ENCODE measurements at places on chromosomes 4 and X.

DNA sequence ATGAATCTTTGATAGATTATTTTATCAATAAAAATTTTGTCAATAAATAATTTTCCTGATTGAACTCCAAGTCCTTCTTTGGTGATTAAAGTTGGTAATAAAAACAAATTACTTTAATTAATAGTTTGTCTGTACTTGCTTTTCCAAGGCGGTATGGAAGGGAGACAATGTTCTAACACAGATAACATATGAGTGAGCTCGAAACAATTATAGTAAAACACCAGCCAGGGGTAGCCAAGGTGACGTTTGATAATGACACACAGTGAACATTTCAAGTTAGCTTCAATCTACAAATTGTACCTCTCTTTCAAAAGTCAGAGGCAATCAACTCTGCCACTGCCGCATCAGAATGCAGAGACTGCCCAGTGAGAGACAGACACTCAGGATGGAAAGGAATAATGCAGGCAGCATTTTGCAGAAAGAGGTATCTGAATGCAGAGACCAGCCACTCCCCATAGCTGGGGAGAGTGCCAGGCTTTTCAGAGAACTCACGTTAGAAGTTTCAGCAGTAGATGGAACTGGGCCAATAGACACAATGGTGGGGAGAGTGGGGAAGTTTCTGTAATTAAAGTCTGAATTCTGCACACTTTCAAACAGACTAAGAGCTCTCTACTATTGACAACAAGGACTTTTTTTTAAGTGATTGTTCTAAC is 18.1 kb upstream of the ATOH1 start:
- no peak for DNase-seq

DNA sequence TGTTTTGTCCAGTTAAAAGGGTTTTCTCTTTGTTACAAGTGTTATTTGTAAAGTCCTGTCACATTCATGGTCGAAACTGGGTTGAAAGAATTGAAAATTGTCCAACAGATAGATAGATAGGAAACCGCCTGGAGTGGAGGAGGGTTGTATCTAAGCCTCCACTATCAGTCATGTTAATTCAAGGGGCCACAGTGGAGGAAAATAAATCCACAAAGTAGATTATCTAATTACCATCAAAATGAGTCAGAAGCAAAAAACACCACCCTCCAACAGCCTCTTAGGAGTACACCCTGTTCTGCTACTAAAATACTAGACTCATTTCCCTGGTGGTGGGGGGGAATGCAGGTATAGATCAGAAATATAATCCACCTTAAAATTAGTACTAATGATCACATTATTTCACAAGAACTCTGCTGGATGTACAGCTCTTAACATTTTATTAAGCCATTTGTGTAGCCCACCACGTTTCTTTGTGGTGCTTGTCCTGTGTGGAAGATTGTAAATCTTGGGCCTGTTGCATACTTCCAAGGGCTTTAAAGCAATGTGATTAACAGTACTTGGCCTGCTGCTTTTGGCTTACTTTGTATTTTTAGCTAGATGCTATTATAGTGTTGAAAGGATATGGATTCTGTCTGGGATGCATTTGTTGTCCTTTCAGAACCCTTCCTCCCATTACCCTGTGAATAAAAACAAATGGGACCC is 26.8 kb downstream of the RBBP7 start:
- no peak for DNase-seq

DNA sequence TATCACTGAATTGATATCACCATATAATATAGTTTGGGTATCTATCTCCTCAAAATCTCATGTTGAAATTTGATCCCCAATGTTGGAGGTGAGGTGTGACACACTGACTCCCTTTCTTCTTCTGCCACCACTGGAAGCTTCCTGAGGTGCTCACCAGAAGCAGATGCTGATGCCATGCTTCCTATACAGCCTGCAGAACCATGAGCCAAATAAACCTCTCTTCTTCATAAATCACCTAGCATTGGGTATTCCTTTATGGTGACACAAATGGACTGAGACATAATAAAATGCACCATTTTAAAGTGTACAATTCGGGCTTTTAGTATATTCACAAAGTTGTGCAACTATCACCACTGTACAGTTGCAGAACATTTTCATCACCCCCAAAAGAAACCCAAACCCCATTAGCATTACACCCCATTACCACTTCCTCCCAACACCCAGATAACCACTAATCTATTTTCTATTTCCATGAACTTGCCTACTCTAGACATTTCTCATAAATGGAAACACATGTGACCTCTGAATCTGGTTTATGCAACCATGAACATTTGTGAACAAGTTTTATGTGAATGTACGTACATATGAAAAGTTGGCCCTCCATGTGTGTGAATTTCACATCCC is 148.9 kb downstream of the OPHN1 start:
- no peak for DNase-seq

- no peak for DNase-seq
Measured at GRCh38 chr4:55079451-55080173, 45.8 kb downstream of the KDR start.

GRCh38 chrX:74493806-74494205 is 72.5 kb downstream of the SLC16A2 start:
- no peak for DNase-seq

DNA sequence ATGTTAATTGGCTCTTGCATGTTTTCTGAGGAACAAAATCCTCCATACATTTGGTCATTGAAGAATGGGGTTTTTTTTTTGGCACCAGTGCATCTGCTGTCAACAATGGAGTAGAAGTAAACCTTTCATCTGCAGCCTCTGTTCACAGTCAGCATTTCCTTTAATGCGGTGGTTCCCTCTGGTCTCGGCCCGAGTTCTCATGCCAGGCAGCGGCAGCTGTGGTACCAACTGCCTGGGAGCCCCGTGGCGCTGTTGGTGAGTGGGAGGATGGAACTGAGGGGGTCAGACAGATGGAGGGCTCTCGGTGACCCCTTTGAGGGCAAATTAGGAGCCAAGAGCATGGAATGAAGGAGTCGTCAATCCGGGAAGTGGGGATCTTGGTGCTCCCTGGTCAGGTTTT is 114.7 kb downstream of the AFF1 start:
- DNase-seq = no peak

GRCh38 chr4:1801286-1801958 is 8.3 kb downstream of the FGFR3 start:
- no peak for DNase-seq

DNA sequence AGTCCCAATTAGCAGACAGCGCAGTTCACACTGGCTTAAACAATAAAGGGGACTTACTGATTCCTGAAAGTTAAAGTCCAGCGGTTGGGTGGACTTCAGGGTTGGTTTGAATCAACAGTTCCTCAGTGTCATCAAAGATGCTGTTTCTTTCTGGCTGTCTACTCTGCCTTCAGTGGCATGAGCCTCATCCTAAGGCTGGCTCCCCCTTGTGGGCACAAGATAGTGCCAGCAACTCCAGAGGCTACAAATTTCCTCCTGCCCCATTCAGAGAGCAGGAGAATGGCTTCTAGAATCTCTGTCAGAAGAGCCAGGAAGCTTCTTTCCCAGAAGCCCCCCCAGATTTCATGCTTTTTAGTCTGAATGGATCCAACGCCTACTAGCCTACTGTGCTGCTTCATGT is 82.4 kb upstream of the MTM1 start:
- DNase-seq = no peak

DNA sequence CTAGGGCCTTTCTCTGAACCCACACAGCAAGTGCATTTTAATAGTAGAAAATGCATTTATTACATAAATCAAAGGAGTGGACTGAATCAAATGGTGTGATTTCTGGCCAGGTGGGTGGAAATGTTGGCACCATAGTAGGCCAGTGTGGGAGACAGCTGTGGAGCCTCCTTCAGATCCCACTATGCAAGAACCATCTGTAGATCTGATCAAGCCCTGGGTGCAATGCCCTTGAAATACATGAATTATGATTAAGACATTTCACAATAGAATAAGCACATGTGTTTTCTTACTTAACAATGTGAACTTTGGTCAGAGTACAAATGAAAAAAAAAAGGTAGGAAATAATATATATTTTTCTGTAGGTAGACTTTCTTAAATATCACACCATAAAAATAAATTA is 204.3 kb downstream of the PCDH7 start:
- DNase-seq = no peak

DNA sequence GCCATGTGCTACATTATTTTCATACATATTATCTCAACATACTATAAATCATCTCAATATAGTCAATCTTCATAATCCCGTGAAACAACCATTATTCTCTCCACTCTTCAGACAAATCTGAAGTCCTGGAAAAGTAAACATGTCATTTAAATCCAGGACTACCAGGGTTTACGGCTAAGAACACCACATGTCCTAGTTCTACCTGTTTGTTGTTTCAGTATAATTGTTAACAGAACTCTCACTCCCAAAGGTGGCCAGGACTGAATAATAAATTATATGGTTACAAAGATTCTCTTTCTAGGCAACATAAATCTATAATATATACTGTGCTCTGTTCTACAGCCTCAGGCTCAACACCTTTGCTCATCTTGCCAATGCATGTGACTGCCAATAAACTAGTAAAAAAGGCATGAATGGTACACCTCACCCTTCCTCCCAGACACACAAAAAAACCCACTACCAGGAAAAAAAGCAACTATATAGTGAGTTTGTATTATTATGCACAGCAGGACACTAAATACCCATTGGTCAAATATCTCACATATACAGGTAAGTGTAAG is 20.1 kb downstream of the EIF4E start:
- no peak for DNase-seq

- DNase-seq = no peak
Measured at GRCh38 chr4:74624351-74625151, 169.8 kb downstream of the BTC start.

- no peak for DNase-seq
Measured at GRCh38 chr4:90027565-90027964, 99.6 kb upstream of the CCSER1 start.

DNA sequence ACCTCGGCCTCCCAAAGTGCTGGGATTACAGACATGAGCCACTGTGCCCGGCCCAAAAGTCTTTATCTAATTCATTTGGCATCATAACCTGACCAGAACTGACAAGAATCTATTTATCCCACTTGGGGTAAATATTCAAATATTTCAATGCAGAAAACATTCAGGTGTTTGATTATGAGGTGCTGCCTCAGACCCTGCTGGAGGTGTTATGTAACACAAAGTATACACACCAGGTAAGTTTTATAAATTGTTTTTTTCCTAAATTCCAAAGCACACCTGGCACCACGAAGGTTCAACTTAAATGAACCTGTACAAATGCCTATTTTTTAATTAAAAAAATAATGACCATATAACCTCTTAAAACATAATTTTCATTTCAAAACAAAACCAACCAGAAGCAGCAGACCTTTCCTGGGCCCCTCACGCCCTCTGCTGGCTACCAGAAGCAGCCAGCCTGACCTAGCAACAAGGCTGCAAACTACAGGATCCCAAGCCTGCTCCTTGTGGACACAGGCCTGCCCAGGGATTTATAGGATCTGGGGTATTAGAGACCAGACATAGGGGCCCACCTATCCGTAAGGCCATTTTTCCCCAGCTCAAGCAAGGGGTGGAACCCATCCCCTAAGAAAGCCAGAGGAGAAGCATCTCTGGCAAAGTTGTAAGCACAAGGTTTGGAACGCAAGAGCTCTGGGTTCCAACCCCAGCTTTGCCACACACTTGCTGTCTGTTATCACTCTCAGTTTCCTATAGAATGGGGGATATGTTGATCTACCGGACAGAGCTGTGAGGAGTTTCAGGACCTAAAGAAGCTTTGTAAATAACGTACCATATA is 11.7 kb downstream of the OTUD5 start:
- DNase-seq = no peak

DNA sequence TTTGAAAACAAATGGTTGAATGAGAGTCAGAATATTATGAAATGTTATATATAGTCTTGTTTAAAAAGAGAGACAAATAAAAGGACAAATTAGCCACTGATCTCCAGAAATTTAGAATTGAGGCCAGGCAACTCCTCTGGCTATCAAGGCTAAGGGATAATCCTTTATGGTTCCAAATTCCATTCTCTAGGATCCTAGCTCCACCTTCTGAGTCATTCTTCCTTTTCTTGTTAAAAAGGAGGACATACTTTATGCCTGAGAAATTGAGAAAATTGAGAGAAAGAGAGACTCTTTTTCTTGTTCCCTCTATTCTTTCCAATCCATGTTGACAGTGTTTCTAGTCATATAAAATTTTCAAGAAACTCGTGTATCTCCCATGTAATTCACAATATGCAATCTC is 1299.5 kb downstream of the FSTL5 start:
- DNase-seq = no peak

GRCh38 chr4:138916763-138917162 is 98.8 kb upstream of the NOCT start:
- no peak for DNase-seq

DNA sequence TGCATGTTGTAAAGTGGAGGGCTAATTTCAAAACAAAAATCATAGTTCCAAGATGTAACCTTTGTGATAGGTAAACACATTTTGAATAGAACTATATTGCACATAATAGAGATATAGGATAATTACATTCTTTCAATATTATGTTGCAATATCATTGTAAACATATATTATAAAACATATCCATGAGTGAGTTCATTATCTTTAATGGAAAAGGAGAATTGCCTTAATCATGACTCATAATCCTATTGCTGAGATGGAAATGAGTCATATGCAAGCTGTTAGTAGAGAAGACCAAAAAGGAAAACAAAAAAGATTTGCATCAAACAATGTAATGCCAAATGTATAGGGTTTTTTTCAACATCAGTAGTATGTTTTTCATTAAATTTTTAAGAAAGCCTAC is 73.7 kb upstream of the WDR44 start:
- no peak for DNase-seq

GRCh38 chr4:48247142-48247877 is 22.3 kb downstream of the TEC start:
- no peak for DNase-seq

DNA sequence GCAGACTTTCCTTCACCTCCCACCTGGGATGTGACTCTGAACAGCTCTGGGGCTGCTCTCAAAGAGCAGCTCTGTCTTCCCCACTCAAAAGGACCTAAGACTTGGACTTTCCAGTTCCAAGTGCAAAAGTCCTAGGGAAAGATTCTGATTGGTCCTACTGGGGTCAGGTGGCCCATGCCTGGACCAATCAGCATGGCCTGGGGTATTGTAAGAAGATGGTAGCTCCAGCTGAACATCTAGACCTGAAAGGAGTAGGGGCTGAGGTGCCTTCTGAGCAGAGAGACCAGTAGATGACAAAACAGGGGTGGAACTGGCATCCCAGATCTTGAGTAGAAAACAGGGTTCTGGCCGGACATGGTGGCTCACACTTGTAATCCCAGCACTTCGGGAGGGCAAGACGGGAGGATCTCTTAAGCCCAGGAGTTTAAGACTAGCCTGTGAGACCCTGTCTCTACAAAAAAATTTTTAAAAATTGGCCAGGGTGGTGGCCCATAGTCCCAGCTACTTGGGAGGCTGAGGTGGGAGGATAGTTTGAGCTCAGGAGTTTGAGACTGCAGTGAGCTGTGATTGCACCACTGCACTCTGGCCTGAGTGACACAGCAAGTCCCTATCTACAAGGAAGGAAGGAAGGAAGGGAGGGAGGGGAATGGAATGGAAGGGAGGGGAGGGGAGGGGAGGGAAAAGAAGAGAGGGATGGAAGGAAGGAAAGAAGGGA is 27.4 kb upstream of the MRFAP1 start:
- DNase-seq = no peak

Measured in SHP77 treated with DMSO at 0.1 percent for 48 hours (cell line).